Left kidney (tissue), 8 donors: ENCODE measurements at places on chromosomes 16 and 17. TPM values are rescaled to one million over a fixed set of nuclear protein-coding genes. Genes with fewer than 3 reads are reported as not detected.

DNA sequence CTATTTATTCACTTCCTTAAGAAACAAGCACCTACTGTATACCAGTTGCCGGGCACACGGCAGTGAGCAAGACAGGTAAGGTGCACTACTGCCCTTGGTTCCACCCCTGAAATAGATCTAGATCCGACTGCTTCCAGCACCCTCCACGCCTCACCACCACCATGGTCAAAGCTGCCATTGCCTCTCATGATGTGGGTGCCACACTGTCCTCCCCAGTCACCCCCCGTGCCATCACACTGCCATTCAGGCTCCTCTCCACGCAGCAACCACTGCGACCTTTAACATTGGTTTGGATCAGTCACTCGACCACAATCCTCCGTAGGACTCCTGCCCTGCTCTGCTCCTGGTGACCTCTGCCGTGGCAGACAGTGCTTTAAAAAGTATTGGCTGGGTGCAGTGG lies 226.8 kb downstream of the CPPED1 start:
- DNase-seq = no peak

GRCh38 chr17:57906910-57907309 lies 48.3 kb downstream of the CUEDC1 start:
- no peak for DNase-seq

DNA sequence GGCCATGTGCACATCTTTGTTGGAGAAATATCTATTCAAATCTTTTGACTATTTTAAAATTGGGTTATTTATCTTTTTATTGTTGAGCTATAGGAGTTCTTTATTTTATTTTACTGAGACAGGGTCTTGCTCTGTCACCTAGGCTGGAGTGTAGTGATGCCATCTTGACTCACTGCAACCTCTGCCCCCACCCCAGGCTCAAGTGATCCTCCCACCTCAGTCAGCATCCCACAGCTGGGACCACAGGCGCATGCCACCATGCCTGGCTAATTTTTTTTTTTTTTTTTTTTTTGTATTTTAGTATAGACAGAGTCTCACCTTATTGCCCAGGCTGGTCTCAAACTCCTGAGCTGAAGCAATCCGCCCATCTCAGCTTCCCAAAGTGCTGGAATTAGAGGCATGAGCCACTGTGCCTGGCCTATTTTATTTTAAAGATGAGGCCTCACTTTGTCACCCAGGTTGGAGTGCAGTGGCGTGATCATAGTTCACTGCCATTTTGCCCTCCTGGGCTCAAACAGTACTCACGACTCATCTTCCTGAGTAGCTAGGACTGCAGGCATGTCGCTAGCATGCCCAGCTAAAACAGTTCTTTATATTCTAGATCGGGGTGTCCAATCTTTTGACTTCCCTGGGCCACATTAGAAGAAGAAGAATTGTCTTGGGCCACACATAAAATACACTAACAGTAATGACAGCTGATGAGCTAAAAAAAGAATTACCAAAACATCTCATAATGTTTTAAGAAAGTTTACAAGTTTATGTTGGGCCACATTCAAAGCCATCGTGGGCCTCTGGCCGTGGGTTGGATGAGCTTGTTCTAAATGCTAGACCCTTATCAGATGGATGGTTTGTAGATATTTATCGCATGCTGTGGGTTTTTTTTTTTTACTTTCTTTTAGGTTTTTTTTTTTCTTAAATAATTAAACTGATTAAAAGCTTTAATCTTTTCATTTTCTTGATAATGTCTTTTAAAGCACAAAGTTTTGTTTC lies 13.7 kb downstream of the TENT4B start:
- DNase-seq = no peak

DNA sequence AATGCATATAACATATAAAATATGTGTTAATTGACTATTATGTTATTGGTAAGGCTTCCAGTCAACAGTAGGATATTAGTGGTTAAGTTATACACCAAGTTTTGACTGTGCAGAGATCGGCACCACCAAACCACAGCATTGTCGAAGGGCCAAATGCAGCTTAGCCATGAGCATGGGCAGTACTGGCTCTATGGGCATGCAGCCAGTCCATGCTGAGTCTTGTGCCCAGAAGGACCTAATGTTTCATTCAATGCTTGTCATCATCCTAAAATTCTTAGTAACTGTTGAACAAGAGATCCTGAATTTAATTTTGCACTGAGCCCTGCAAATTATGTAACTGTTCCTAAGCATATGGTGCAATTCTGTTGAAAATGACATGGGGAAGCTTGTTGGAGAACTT lies 233.4 kb upstream of the HS3ST3A1 start:
- no peak for DNase-seq

- no peak for DNase-seq
These were observed 268.3 kb downstream of the KCNJ2 start for GRCh38 chr17:70437656-70438055.

HIGD1B gene
- polyA plus RNA-seq = 1.4 TPM

HASPIN gene
- polyA plus RNA-seq = 4.4 TPM

SYNGR3 gene
- polyA plus RNA-seq = 1.5 TPM

UMOD gene
- 163 TPM for polyA plus RNA-seq

CCDC154 gene
- polyA plus RNA-seq = 2.6 TPM

OTOP3 gene
- polyA plus RNA-seq = not detected

C1QTNF1 gene
- polyA plus RNA-seq = 1.9 TPM
